ENCODE measurements at places on chromosomes 16 and 17.

DNA sequence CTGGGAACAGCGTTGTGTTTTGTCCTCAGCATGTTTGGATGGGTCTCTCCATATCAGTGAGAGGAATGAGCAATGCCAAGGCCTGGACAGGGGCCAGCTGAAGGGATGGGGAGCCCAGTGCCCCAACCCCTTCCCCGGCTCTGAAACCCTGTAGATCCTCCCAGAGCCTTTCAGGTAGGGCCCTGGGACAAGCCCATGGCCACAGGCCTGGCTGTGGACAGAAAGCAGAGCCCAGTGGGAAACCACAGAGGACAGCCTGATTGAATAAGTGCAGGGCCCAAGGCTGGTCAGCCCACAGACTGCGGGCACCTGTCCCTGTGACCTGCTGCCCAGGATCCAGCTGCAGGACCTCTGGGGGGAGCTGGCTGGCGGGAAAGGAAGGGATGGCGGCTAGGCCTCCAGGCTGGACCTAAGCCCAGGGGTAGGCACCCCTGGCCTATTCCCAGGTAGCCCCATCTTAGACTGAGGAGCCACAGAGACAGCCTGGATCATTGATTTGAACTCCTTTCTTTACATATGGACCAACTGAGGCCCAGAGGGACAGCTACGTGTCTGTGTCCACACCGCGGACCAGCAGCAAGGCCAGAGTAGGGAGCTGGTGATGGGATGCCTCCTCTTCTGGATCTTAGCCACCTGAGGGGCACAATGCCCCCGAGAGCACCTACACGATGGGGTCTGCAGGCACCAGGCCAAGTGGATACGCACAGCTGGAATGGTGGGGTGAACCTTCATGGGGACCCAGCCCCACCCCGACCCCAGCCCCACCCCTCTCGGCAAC, 1.3 kb downstream of the CCDC102A start:
- no peak for DNase-seq

DNA sequence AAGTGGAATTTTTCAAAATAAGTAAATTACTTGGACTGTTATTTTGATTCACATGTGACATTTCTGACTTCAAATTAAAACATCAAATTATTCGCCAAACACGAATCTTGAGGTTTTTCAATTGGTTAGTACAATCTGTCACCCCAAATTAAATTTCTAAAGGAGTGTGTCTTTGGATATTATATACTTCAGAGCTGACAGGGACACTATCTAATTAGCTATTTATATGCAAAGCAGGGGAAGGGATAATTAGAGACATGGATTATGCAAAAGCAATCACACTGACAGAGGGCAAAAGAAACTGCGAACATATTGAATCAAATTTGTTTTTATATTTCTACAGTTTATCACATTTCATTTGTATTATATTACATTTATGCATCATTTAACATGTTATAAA, 433.0 kb downstream of the KIF2B start:
- DNase-seq, result no peak

DNA sequence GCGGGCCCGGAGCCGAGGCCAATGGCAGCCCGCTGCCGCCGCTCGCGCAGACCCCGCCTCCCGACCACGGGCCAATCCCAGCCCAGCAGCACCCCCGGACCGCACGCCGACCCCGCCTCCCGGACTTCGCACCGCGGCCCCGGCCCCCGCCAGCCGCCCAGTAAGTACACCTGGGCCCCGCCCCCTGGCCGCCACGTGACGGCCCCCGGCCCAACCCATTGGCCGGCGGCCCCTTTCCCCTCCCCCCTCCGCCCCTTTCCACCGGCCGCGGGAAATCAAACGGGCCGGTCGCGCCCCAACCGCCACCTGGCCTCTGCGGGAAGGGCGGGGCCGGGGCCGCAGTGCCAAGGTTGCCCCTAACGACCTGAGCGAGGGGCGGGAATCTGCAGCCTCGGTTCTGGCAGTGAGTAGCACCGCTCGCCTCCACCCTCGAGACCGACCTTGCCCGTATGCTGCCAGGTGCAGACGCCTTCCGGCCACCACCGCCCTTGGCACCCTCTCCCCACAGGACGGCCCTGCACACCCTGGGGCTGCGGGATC, at the start of gene YBX2:
YBX2 (minus strand) TSS at position 26 of the 540 bp plus-strand sequence. CDS start 139 bp downstream, outside the sequence.
- DNase-seq, result peak; percentile 41

- DNase-seq, result peak; percentile 90
Measured at GRCh38 chr17:59845595-59846393, 46.9 kb downstream of the TUBD1 start.

DNA sequence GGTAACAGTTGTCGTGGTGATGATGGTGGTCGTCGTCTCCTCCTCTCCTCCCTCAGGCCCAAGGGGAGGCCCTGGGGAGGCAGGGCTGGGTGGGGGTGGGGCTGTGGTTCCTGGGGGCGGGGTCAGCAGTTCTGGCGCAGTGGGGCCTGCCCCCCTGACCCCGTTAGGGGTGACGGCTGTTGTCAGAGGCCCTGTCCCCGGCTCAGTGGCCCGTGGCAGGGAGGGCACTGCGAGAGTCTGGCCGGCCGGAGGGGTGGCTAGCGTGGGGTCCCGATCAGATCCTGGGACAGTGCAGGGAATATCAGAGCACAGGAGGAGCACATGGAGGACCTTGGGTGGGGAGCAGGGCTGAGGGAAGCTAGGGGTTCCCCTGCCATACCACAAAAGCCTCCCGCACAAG, 2.5 kb downstream of the SEZ6L2 start:
- no peak for DNase-seq

DNA sequence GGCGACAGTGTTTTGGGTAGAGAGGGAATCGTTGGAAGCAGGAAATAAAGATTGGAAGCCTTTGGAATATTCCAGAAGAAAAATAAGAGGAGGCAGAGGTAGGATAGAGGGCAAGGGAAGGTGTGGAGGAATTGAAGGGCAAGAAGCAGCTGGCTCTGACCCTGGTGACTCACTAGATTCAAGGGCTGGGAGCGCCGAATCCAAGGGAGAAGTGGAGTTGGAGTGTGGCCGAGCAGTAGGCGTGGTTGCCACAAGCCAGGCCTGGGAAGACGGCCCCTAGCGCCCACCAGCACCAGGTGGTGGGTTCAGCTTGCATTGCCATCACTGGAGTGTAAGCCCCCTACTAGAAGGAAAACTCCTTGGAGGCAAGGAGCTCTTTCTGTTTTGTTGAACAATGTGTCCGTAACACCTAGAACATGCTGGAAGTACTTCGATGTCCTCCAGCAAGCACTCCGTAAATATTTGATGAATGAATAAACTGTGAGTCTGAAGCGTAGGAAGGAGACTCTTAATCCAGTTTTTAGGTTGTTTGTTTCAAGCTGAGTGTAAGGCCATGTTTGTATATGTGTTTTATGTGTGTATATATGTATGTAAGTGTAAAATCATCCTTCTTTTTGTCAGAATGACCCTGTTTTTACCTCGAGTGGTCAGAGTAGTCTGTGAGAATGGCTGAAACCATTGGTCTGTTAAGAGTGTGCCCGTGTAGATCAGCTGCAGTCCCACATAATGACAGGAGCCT, 139.5 kb downstream of the CMIP start:
- DNase-seq, result no peak

GRCh38 chr17:4386406-4386805, 19.9 kb upstream of the UBE2G1 start:
- DNase-seq, result no peak

DNA sequence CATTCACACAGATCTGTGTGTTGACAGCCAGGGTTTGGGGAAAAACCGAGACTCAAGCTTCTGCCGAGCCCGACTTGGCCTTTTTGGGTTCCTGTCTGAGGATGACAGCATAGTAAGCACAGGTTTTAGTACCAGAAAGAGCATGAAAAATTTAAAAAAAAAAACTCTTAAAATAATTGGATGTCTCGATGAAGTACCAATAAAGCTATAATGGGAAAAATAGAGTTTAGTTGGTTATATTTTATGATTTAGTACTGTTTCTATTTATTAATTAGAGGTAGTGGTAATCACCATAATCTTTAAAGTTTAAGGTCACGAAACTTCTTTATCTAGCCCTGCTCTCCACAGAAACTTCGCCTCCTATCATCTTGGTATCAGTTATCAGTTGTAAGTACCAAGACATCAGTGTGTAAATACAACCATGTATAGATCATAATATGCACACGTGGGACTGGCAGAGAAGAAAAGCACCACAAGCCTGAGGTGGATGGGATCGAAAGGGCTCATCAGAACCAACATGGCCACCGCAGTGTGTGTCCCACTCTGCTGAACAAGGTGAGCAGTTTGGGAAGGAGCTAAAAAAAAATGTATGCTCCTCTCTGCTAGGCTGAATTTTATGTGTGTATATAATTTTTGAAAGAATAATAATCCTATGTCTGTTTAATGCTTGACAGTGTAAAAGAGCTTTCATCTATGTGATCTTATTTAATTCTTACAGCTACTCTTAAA, 14.4 kb upstream of the EEF2K start:
- no peak for DNase-seq

DNA sequence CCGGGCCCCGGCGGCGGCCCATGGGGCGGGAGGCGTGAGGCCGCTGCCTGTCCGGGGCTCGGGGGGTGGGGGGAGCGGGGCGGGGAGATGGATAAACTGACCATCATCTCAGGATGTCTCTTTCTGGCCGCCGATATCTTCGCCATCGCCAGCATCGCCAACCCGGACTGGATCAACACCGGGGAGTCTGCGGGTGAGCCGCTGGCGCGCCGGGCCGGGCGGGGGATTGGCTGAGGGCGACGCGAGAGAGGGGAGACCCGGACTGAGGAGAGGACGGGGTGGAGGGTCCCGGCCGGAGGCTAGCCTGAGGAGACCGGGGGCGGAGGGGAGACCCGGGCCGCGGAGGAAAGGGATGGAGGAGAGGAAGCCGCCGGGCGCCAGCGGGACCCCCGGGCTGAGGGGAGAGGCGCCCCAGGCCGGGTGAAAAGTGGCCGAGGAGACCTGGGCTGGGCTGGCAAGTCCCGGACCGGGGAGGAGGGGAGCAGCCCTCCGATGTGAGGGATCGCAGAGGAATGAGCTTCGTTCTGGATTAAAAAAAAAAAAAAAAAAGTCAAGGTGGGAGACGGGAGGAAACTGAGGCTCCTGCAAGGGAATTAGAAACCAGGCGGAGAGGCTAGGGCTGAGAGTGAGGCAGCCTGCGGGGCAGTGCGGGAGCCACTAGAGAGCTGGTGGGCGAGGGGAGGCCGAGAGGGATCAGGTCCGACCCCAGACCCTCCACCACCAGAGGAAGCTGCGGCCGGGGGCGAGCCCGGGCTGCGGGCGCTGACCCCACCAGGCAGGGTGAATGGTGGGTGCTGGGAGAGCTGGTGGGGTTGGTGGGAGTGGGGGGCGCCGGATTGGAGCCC, 526 bp downstream of the MOSMO start:
- no peak for DNase-seq

DNA sequence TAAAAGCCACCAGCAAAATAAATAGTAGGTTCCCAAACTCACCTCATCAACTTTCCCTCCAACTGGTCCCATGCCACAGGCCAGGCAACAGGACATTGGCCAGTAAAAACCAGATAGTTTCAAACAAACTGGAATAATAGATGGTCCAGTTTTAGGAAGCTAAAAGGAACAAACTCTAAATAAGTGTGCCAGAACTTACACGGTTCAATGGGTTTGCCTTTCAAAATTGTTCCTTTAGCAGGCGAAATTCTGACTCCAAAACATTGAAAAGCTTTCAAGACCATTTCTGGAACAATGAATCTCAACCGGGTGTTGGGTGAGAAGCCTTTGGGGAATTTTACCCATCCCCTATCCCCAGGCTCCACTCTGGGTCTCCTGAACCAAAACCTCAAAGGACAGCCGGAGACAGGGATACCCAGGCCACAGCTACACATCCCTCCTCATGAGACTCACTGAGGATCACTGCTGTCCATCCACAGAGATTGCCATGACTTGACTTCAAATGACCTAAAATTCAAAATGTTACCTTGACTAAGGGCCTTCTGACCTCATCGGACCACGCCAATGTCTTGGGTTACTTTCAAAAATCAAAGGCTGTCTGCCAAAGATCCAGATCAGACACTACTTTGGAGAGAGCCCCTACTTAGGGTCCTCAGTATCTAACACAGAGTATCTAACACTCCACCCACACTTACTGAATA, 13.0 kb downstream of the AXIN2 start:
- no peak for DNase-seq

DNA sequence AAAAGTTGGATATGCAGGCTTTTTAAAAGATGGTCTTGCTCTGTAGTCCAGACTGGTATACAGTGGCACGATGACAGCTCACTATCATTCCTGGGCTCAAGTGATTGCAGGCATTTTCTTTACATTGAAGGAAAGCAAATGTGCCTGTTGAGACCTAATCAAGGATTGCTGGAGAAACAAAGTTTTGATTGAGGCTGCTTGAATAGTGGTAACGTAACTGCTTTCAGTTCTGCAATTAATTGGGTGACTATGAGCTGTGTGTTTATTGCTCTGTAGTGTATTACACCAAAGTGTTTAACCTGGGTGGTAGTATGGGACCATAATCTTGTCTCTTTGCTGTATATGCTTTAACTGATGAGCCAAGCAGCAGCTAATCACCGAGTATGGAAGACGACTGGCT, 2.3 kb downstream of the UBB start:
- no peak for DNase-seq

DNA sequence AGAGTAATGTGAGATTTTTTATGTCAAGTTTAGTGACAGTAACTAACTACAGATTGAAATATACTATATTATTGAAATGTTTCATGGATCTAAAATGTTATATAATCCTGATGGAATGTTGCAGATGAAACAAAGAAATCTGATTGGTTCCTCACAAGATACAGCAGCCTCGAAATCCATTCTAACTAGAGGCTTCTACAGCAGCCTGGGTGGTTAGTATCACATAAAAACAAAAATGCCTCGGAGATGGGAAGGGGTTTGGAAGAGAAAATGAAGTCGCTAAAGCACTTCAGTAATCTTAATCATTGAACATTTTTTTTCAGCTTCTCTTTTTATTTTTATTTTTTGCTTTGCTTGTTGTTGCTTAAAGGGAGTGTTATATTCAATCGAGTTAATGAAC, 75.2 kb downstream of the TANC2 start:
- DNase-seq, result peak; percentile 9

DNA sequence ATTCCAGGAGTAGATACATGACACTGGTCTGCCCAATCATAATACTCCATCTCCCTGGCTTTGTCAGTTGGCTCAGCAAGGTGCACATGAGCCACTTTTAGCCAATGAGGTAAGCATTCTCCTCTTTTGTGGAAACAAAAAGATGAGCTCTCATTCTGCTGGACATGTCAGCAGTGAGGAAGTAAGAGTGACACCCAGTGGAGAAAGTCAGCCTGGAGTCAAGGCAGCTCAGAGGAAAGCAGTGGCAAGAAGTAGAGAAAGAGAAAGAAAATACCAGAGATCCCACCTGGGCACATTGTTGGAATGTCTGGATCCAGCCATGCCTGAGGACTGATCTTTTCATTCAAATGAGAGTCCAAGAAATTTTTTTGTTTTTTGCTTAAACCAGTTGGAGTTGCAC, 496.9 kb upstream of the C16orf82 start:
- DNase-seq, result no peak

GRCh38 chr17:56545106-56545505, 48.4 kb upstream of the NOG start:
- DNase-seq, result no peak

GRCh38 chr16:21565861-21566669, 33.3 kb upstream of the METTL9 start:
- peak; percentile 18 for DNase-seq

DNA sequence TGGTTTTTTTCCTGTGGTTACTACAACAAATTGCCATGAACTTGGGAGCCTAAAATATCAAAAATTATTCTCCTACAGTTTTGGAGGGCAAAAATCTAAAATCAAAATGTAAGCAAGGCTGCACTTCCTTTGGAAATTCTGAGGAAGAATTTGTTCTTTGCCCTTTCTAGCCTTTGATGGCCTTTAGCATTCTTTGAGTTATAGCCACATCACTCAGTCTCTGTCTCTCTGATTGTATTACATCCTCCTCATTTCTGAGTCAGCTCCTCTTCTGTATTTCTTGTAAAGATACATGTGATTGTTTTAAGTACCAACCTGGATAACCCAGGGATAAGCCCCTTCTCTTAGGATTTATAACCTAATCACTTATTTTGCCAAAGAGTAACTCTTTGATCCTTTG, 282.0 kb downstream of the BCAS3 start:
- DNase-seq, result peak; percentile 18
